ENCODE measurements at places on chromosomes 13 and 19. TPM values are rescaled to one million over a fixed set of nuclear protein-coding genes. Genes with fewer than 3 reads are reported as not detected.

The TEAD2 gene
- total RNA-seq = 72.1 TPM

The ZNF606 gene
- 10.3 TPM for total RNA-seq

GRCh38 chr19:2810141-2811091, 9.3 kb upstream of the ZNF554 start:
- DNase-seq = no peak

The ZNF665 gene
- 2.9 TPM for total RNA-seq

The PLA2G4C gene
- 1.4 TPM for total RNA-seq

GRCh38 chr13:112574416-112574815, 13.5 kb downstream of the TUBGCP3 start:
- DNase-seq = no peak

GRCh38 chr13:97120346-97120745, 101.8 kb upstream of the MBNL2 start:
- DNase-seq = no peak

DNA sequence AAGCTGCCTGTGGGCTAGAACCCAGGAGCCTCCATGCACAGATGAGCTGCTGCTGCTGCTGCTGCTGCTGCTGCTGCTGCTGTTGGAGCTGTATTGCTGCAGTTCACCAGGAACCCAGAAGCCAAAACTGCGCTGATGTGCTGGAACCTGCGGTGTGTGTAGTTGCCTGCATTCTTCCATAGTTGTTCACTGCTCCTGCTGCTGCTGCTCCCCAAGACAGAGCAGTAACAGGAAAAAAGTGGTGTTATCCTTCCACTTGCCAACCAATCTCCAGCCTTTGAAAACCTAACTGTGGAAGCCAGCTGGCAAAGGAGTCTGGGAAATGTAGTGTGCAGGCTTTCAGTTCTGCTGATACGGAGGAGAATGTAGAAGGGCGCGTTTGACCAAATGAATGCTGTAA, 37.9 kb downstream of the ARHGAP35 start:
- DNase-seq = no peak

DNA sequence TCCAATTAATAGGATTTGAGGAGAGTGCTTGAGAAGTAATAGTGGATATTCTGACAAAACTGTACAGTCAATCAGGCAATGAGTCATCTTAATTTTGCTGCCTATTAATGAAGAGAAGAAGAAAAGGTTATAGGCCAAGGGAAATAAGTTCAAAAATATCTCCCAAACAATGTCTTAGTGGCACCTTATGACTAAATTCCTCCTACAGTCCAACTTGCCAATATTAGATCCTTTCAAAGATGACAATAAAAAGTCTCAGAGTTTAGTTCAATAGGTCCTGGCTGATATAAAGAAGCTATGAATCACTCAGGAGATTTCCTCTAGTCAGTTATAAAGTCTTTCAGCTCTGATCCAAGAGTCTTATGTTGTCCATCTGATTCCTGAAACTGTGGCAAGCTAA, 27.9 kb downstream of the UGGT2 start:
- DNase-seq = no peak

The SUGT1 gene
- total RNA-seq = 76.2 TPM

- DNase-seq = peak; percentile 44
Observed at GRCh38 chr19:18294467-18294864, 13.0 kb upstream of the JUND start.

DNA sequence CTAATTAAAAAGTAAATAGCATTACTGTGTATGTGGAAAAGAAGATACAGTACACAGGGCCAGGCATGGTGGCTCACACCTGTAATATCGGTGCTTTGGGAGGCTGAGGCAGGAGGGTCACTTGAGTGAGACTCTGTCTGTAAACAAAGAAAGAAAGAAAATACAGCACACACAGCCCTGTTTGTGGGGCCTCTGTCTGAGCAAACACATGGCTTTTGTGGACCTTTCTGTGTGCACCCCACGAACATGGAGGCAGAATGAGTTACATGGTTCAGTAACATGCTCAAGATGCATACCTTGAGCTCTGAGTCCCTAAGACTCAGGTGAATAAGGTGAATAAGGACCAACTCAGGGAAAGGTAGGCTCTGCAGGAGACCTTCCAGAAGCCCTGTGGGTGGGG, 20.0 kb upstream of the AMER2 start:
- no peak for DNase-seq

DNA sequence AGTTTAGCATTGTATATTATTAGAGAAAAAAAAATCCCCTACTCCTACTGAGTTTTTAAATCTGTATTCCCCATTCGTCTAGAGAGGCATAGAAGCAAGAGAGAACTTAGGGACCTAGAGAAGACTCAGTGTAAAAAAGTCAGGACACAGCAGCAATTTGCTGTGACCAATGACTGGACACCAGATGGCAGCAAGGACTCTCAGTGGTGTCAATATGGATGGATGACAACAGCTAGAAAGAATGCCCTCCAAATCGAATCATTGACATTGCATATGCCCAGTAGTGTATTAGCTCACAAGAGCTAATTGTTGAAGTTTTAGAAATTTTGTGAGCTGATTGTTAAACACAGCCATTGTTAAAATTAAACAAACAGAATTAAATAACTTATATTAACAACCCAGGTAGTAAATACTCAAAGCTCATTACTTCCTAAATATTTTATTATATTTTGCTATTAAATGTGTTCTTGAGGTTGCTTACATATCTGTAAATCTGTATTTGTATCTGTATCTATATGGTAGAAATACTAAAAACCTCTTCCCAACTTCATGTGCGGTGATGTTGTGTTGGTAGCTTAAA, 43.9 kb downstream of the SIAH3 start:
- peak; percentile 66 for DNase-seq

The WASF3 gene
- 27.5 TPM for total RNA-seq

DNA sequence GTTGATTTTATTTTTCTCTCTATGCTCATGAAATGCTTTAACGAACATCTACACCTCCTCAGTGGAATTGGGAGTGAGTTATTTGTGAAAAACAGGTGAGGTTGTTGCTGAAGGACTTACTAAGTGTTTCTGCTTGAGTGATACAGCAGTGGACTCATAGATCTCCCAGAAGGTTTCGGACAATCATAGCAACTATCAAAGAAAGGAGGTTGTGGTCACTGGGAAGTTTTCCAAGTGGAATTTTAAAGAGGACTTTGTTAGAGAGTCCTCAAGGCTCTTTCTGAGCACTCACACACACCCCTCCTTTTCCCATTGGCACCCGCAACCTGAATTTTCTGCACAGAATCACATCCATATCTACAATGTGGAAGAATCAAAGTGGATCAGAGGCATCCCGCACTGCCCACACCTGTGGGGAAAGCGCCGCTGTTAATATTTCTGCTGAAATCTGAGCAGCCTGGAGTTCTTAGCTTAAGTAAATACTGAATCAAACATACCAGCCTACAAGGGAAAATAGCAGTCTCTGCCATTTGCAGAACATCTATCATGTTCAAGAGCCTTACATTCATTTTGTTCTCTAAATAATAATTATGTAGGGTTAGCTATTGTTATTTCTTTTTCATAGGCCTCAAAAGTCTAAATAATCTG, 719.4 kb downstream of the DIAPH3 start:
- DNase-seq = peak; percentile 26

DNA sequence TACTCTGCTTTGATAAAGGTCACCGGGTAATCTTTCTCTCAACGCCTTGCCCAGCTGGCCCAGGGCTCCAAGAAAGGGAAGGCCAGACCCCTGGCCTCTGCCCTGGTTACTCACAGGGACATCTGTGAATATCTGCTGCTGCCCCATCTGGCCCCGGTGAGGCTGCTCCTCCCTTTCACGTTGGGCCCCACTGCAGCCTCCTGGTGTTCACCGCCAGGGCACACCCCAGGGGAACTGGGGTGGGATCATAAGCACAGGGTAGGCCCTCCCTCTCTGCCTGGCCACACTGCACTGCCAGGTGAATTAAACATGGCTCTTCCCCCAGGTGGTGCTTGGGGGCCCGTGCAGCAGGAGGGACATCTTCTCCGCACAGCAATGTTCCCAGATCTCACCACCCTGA, 12.7 kb downstream of the LAIR1 start:
- DNase-seq = no peak

The EBI3 gene
- not detected for total RNA-seq

The PRTN3 gene
- total RNA-seq = not detected

GRCh38 chr13:31105020-31105795, 56.5 kb downstream of the HSPH1 start:
- no peak for DNase-seq

DNA sequence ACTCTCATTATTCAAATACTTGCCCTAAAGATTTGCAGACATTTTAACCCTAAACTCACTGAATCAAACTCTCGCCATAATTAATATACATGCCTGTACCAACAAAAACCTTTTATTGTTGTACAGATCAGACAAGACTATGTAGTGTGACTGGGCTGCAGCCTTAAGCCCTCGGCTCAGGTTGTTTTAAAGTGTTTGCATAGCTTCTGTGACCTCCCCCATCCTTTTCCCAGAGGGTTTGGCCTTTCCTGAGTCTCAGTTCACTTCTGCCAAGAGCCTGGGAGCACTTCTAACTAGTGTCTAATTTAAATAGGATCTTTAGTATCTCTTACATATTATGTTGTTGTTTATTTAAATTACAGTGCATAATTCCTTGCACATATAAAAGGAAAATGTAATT, 158.2 kb downstream of the HS6ST3 start:
- DNase-seq = no peak

DNA sequence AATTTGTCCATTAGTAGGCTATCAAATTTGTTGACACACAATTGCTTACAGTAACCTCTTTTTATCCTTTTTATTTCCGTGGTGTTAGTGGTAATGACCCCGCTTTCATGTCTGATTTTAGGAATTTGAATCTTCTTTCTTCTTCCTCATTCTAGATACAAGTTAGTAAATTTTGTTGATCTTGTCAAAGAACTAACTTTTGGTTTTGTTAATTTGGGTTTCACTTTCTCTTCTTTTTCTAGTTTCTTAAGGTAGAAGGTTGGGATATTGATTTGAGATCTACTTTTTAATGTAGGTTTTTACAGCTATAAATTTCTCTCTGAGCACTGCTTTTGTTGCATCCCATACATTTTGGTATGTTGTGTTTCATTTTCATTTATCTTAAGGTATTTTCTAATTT, 53.3 kb upstream of the SLC7A1 start:
- no peak for DNase-seq

DNA sequence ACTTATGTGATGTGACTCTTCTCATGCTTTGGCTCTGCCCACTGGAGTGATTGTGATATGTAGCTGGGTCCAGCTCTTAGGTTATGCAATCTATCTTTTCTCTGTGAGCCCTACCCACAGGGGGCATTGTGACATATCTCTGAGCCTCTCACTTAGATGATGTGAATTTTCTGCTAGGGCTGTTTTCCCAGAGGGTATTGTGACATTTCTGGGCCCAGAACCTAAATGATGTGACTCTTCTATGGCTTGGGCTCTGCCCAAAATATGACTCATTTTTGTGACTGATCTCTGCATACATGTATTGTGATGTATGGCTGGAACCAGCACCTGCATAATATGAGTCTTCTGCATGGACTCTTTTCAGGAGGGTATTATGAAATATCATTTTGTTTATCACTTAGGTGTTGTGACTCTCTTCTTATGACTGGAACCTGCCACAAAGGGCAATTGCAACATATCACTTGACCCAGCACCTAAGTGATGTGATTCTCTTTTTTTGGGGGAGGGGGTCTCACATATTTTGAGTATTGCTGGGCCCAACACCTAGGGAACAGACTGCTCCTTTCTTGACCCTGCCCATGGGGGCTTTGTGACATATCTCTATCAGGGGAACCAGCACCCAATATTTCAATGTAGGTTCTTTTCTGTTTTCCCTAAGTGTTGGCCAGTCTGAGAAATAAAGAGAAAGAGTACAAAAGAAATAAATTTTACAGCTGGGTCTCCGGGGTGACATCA, 12.1 kb upstream of the ZNF254 start:
- DNase-seq = no peak

DNA sequence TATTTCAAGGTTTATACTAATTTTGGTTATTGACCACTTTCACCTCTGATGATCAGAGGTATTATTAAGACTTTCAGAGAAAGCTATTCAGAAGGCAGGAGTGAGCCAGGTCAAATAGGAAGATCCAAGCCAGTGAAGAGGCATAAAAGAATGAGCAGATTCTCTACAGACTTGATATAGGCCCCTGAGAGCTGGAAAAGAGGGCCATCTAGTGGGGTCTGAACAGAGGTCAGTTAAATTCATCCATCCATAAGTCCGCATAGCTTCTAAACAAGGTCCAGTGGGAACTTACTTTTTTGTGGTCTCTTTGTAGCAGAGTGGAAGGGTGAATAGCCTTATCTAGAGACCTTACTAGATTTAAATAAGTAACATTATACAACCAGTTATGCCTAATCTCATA, 126.6 kb upstream of the UFM1 start:
- DNase-seq = peak; percentile 13

The C19orf81 gene
- total RNA-seq = not detected

DNA sequence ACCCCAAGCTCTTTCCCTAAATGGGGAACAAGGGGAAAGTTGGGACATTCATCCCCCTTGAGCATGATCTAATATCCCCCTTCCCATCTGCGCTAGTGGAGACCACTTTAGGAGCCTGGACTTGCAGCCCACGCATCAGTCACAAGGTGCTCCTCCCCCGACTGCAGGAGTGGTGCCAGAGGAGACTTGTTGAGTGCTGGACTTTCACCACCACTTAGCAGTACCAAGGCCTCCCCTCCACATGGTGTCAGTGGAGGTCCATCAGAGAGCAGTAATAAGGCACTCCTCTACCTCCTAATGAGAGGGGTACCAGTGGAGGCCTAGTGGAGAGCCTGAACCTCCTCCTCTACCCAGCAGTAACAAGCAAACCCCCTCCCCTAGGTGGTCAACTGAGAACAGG, 22.5 kb downstream of the CAB39L start:
- DNase-seq = peak; percentile 35

The RINL gene
- total RNA-seq = 0.35 TPM

GRCh38 chr19:6125571-6125989, 9.9 kb upstream of the ACSBG2 start:
- peak; percentile 87 for DNase-seq

DNA sequence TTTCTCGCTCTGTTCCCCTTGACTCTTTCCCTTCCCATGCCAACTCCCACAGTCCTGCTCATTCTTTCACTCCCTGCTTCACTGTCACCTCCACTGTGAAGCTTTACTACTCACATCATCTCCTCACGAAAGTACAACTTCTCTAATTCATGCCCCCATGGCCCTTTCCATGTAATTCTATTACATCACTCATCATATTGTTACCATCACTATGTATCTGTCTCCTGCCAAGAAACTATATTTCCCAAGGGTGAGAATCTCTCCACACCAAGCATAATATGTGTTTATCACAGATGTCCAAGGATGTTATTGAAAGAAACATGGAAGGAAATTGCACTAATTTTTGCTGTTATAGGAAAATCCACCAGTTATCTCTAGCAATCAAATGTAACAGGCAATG, 37.2 kb upstream of the LRCH1 start:
- no peak for DNase-seq

Data from SJCRH30 (cell line).